KBM-7 (cell line): ENCODE measurements at places on chromosomes 12 and 14.

GRCh38 chr14:50954811-50955372 lies 10.6 kb upstream of the PYGL start:
- DNase-seq, result peak; percentile 48

DNA sequence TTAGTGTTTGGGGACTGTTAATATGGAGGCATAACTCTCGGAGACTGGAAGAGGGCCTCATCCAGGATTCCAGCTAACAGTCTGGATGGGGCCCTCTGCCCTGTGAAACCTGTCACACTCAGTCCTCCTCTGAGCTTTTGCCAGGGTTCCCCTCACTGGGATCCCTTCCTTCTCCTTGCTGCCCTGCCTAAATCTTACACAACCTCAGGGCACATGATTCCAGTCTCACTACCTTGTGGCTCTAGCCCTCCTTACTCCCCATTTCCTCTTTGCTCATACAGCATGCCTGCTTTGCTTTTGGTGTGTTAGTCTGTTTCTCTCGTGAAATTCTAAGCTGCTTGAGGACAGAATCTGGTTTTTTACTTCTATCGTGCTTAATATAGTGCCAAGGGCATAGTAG lies 942 bp upstream of the GSG1 start:
- peak; percentile 41 for DNase-seq

DNA sequence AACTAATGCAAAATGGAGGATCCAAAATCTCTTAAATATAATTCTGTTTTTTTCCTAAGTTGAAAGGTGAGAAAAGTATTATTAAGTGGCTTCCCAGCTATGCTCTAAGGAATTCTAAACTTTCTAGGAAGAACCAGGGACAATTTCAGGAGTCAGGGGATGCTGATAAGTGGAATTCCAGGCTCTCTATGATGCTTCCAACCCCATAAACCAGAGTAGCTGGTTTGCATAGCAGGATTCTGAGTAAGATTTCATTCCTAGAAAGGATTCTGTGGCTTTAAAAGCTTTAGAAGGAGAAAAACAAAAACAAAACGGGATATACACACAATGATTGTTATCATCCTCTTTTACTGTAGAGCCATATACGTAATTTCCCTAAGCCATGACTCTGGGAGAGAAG lies 93.9 kb downstream of the SLC16A7 start:
- no peak for DNase-seq

GRCh38 chr12:78418919-78419318 lies 445.7 kb upstream of the SYT1 start:
- DNase-seq, result peak; percentile 78

DNA sequence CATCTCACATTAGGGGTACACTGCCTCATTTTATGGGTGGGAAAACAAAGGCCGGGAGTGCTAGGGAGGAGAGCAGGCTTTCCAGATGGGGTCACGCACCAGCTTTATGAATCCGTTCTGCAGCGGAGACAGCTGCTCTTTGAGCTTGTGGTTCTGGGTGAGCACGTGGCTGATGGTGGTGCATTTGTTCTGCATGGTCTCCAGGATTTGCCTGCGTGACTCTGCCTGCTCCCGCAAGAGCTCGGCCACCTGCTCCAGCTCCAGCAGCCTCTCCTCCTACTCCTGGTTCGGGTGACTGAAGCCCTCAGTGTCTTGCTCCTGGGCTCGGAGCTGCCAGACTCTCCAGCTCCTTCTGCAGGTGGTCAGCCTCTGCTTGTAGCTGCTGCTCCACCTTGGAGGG lies 23.6 kb upstream of the BLTP3B start:
- no peak for DNase-seq

- no peak for DNase-seq
Observed at GRCh38 chr12:124210991-124211577, 83.8 kb upstream of the RFLNA start.

DNA sequence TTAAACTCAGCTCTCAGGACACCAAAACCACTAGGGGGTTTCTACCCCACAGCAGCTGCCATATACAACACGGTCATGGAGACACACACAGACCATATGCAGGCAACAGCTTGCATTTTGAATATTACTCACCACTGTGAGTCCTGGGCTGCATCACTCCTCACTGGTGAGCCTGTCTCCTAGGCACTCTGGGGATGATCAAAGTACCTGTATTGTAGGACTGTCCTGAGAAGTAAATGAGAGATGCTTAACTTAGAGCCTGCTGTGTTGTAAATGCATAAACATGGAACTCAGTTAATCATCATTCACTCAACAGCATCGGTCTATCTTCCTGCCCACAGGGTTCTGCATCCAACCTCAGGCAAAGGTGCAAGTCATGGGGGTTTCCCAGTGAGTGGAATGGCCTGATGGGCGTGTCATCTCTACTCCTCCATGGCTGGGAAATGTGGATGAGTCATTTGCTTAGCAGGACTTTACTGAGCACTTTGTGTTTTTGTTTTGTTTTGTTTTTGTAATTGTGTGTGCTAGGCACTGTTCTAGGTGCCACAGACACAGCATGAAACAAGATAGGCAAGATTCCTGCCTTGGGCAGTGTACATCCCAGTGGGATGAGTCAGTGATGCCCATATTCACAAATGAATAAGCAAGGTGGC lies 1141.2 kb upstream of the TMEM132C start:
- no peak for DNase-seq

DNA sequence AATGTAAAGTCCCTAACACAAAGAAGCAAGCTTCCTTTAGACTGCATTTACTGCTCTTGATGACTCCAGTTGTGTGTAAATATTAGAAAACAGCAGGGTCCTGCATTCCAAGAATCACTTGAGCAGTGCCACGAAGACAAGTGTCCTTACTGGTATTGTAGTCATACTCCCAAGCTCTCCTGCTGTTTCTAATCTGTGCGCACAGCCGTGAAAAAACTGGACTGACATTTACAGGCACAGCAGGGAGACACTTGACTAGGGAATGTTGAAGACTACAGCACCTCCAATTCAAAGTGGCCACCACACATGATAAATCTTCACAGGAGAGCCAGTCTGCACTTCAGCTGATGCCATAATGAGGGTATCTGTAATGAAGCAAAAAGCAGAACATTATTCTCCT lies 91.4 kb downstream of the VRK1 start:
- DNase-seq, result no peak

DNA sequence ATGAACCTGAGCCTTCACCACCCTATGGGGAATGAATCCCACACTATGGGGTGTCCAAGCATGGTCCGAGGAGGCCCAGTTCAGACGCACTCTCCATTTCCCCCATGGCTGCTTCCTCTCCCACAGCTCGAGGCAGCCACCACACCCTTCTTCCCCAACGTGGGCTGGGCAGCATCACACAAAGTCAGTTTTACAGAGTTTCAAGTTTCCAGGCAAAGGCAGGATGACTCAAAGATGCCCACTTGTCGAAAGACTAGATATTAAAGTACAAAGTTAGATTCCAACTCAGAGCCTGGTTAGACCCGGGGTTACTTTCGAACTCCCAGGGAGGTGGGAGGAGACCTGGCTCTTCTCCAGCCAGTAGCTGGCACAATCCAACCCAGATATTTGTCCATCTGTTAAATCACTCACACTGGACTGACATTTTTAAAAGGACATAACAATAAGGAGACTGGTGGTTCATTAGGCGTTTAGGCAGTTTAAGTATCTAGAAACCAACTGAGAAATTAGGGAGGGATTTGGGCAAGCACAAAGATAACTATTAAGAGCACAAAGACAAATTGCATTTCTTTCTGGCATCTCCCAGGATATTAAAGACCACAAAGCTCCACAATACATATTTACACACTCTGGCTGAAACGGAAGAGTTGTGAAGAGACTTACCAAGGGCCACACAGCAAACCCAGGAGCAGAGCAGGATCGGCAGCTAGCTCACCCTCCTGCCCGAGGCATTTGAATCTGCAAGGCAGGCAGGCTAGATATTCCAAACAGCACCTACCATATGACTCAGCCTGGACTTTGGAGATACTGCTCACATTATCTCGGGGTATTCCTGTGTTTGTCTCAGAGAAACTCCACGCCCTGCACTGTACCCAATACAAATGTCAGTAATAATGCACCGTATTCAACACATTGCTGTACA lies 34.8 kb downstream of the TMCC3 start:
- no peak for DNase-seq

GRCh38 chr12:11697670-11698387 lies 48.4 kb downstream of the ETV6 start:
- DNase-seq, result no peak

DNA sequence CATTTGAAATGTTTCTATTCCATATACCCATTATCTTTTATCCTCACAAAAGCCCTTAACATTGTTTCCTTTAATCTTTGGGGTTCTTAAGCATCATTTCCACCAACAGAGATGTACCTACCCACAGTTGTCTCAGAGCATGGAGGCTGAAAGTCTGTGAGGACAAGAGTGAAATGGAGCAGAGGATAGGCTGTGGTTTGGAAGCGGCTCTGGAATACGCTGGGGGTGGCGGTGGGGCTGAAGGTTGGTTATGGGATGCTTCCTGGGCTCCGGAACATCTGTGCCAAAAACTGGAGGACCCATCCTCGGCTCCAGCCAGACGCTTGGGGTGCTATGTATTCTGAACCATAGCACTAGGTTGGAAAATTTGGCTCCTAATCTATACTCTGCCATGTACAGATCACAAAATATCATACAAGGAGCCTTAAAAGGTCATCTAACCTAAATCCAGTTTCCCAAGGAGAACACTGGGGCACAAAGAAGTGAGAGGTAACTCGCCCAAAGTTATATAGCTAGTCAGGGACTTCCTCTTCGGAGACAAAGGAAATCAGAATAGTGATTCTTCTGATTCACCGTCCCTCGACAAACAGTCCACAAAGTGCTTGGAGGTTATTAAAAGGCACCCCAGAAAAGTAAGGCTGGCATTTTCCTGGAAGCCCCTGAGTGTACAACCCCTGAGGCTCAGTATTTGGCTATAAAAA lies 2.5 kb downstream of the PPP1R3E start:
- peak; percentile 35 for DNase-seq

GRCh38 chr12:62481843-62482540 lies 15.4 kb downstream of the MON2 start:
- DNase-seq, result no peak

DNA sequence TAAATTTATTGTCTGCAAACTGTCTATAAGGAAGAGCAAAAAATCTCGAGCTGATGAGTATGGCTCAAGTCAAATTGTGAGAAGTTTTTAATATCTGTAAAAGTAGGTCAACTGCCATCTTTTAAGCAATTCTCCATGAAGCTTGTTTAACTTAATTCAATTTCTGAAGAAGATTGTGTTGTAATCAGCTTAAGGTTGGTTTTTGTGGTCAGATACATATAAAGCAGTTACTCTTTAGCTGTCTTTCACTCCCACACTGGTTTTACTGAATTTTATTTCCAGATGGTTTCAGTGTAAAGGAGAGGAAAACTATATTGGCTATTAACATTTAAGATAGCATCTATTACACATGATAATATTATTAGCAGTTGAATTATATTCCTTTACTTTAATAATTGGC lies 1165.1 kb downstream of the SLC16A7 start:
- DNase-seq, result no peak

DNA sequence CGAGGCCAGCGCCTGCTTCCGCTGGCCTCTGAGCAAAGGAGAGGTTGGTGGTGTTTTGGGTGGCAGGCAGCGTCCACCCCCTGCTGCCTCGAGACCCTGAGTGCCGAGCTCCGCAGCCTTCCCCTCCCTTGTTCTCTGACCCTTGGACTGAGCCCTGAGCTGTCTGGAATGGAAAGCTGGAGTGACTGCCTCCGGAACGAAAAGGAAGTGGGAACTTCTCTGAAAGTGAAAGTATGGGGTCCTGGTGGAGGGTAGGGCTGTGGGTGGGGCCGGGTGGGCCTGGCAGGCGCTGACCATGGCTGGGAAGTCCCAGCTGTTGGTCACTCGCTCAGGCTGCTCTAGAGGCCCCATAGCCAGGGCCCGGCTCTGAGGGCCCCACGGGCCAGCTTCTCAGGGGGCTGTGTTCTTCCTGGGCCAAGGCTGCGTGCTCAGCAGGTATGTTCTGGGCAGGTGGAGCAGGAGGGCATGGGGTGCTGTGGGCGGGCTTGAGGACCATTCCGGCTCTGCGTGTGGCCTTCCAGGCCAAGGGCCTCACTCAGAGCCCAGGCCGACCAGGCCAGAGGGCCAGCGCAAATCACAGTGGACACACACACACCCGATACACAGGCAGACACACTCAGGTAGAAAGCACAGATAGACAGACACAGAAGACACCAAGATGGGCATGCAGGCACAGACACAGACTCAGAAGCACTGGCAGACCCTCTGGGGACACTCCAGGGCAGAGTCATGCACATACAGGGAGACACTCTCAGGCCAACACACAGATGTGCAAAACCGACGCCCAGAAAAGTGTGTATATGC lies at the start of gene EXOC3L4:
Gene EXOC3L4 (plus strand): TSS at position 320 of the 804 bp plus-strand sequence. CDS start 5,495 bp downstream, outside the sequence.
- no peak for DNase-seq

DNA sequence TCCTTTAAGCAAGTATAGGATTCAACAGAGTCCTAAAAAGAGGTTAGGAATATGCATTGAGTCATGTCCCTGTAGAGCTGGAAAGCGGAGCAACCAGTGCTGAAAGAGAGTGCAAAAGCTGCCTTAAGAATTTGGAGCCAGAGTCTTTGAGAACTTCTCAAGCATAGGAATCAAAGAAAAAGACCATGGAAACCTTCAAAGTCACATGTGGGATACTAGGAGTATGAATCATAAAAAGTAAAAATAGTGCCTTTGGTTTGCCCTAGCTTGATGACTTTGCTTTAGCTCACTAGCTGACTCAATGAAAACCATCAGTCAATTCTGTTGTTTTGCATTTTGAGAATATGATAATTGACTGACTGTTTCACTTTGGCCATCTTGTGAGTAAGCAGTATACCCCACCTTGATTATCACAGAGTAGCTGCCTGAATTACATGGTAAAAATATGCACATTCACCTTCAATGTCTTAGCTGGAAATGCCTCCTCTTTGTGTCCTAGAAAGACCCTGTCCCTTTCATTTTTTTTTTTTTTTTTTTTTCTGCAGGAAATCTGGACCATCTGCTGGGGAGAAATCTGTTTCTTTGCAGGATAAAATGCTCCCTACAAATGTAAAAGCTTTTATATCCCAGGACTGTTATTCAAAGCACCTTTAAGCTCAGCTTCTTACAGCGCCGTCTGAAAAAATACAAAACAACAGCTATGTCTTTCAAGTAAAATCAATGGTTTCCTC lies 248.6 kb upstream of the KRR1 start:
- DNase-seq, result no peak

DNA sequence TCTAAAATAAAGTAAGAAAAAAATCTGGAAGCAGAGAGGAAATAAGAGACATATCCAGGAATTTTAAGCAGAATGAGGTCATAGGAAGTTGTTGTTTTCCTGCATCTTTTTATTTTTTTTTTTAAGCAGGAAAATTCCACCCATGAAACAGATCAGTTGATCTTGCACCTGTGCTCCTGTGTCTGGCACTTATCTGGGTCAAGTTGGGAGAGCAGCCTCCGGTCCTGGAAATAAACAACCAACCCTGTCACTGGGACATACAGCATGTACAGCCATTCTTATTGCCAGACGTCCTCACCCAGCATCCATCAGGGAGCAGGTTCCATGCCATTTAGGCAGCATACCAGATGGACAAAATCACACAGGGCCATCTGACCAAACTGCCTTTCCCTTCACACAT lies 266.0 kb upstream of the BTG1 start:
- no peak for DNase-seq
